ENCODE measurements at places on chromosomes 5 and 9.

DNA sequence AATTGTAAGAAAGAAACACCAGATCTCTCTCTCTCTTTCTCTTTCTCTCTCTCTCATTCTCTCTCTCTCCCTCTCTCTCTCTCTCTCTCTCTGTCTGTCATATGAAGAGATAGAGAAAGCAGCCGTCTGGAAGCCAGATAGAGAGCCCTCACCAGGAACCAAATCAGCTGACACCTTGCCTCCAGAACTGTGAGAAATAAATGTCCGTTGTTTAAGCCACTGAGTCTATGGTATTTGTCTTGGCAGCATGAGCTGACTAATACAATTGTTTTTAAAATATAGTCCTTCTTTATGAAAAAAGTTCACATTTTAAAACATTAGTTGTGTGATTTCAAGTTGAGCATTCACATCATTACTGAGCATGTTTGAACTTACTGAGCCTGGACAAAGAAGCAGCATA is 275.6 kb downstream of the CETN3 start:
- DNase-seq: no peak

GRCh38 chr5:7728076-7728475 is 122.9 kb downstream of the CFAP90 start:
- no peak for DNase-seq

DNA sequence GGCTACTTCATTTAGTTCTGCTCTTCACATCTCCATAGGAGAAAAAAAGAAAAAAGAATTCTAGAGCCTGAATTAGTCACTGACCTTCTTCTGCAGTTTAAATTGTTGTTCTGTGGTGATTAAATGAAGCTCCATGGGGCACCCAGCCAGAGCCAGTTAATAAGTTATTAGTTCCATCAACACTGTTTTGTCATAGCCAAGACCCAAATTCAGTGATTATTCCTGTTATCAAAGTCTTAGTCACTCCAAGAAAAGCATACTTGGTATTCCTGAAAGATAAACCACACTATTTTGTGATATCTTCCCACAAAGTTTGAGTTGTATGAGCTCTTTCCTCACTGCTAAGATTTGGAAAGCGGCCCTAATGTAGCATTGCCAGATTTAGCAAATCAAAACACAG is 134.8 kb upstream of the RGMB start:
- no peak for DNase-seq

DNA sequence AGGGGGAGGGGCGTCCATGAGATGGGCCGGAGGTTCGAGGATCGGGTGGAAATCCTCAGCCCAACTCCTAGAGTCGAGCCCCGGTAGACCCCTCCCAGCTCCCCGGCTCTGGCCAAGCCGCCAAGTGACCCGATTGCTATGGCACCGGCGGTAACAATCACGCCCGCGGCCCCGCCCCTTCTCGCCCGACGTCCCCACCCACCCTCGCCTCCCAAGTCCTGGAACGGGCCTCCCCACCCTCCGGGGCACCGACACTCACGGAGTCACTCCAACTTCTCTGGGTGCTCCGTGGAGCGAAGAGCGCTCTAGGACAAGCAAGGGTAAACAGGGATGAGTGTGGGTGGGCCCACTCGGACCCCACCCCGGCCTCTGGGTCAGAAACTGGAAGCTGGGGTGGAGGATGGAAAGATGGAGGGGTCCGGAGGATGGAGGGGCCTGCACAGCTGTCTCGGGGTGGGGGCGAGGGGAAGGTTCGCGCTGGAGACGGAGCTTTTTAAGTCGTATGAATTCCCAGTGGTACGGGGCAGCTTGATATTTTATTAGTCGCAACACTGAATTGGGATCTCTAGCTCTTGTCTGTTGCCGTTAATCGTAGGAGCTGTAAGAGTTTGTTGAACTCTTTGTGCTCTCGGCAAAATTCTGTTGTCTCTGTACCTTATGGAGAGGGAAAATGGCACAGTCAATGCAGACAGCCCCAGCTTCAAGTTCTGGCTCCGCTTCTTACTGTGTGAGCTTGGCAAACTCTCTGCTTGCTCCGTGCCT is at the start of gene SPACA9:
Gene SPACA9, plus strand, starts transcription at position 204 of the 762 bp plus-strand sequence. CDS start 5,050 bp downstream, outside the sequence.
- DNase-seq: peak; percentile 32

GRCh38 chr5:90558344-90559192 is at the start of gene ADGRV1:
Gene ADGRV1 (plus strand): TSS chr5:90558797. CDS start chr5:90558896, 99 bp downstream.
- peak; percentile 98 for DNase-seq

GRCh38 chr5:160039810-160040470 is 31.0 kb downstream of the TTC1 start:
- DNase-seq: no peak

DNA sequence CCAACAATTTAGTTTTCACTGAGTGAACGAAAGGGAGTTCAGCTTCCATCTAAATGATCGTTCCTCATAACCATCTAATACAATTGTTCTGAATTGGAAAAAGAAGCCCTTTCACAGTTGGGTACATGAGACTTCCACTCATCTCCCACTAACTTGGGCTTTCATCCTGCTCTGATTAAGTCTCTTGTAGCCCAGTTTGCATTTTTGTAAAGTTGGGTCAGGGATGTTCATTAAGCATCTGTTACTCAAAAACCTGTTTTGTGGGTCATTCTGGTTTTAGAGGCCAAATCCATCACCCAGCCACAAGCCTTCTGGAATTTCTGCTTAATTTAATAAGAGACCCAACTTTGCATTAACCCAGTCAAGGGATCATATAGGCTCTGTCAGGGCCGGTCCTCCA is 385.3 kb downstream of the BNC2 start:
- no peak for DNase-seq

GRCh38 chr9:35726931-35727330 is 5.1 kb downstream of the TLN1 start:
- DNase-seq: no peak

GRCh38 chr9:38437193-38437823 is 13.1 kb upstream of the IGFBPL1 start:
- DNase-seq: no peak
